ENCODE measurements at places on chromosomes 2 and 18.

DNA sequence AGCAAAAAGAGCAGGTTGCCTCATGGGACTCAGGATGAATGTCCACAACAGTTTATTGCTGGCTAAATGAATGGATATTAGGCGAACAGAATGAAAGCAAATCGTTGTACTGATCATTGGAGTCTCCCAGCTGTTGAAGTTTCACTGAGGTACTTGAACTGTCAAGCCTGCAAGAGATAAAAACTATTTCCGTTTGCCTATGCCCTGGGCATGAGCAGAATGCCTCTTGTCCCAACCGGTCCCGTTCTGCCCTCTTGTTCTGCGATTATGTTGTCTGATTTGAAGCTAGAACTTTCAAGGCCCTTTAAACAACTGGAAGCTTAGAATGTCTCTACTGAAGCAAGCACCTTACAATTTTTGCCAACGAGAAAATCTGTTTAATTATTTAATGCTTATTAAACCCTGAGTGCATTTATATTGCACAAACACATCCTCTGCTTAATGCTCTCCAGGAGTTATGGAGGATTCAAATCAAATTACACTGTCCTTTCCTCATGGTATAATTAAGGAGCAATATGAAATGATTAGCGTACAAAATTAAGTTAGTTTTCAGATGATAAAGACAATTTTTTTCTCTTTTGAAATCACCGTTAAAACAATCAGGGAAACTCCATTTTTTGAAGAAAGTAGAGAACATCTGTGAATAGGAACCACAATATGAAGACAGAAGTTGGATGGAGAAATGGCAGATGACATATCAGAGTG, 17.7 kb downstream of the QPCT start:
- DNase-seq = no peak

DNA sequence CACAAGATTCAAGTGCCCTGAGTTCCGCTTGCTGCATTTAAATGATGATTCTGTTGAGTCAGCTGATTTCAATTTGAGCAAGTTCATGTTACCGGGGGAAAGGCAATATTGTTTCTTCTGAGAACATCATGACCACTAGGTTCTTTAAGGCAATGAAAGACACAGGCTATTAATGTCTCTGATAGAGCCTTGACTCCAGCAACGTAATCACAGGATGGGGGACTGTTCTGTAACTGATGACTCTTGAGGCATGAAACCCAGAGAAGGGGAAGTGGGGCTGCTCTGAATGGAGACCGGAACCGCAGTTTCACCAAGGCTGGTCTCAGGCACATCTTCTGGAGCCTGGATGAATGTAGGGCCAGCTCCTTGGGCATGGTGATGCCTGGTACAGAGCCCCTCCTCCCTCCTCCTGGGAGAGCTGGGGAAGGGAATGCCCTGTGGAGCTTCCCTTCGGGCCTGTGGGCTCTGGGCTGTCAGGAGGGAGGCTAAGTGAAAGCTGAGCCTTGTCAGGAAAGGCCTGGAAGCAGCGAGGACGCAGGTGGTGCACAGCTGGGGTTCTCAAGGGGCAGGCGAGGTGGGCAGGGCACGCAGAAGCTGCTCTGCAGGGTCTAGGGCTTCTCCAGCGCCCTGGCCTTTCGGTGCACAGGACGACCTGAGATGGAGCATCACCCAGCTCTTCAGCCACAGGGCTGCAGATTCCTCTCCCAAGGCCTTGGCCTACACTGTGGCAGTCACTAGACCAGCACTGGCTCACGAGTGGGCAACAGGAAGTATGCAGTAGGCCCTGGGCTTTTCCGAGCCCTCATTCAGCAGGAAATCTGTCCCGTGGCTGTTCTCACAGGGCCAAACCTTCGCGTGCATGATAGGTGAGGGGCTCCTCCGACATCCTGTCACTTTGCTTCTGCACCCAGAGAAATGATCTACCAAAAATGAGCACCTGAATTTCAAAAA, 36.6 kb upstream of the PRLH start:
- no peak for DNase-seq

GRCh38 chr2:232521959-232522622, 1.9 kb downstream of the PRSS56 start:
- peak; percentile 9 for DNase-seq

DNA sequence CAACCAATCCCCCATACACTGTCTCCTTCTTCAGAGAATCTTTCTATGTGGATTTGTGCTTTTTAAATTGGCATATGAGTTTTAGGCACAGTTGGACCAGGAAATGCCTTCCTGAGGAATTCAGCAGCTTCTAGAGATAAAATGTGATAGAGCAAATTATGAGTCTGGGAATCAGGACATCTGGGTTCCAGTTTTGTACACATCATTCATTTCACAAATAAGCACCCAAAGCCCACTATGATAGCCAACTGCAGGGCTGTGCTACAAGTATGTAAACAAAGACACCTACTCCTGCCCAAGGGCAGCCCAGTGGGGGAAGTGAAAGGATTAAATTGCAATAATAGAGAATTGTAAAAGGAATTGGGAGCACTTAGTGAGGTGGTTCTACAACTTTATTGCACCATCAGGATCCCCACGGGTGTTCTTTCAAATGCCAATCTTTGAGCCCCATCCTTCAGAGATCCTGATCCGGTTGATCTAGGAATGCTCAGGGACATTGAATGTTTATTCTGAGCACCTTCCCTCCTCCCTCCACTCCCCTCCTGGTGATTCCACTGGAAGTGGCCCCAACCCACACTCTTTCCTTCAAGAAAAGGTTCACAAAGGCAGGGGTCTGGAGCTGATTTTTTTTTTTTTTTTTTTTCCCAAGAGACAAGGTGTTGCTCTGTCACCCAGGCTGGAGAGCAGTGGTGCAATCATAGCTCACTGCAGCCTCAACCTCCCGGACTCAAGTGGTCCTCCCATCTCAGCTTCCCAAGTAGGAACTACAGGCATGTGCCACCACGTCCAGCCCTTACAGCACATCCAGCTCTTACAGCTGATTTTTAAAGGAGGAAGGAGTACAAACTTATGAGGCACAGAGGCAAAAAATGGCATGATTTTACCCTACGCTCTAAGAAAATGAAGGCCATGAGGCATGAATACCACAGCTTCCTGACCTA, 11.1 kb upstream of the KCMF1 start:
- no peak for DNase-seq

DNA sequence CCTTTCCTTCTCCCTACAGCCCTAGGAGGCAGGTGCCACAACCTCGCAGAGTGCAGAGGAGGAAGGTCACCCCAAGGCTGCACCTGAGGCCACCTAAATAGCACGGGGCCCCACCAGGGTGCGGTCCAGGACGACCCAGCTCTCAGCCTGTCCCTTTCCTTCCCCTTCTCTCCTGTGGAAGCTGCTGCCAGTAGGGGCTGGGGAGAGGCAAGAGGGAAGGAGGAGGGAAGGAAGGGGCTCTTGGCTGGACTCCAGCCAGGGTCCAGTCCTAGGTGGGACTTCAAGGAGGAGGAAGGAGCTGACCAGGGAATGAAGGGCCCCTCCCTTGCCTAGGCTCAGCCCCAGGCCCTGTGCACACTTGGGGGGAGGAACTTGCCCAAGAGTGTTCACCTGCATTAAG, 11.1 kb downstream of the CRACDL start:
- DNase-seq = no peak

- DNase-seq = no peak
Measured at GRCh38 chr2:12737297-12737696, 20.6 kb downstream of the TRIB2 start.

DNA sequence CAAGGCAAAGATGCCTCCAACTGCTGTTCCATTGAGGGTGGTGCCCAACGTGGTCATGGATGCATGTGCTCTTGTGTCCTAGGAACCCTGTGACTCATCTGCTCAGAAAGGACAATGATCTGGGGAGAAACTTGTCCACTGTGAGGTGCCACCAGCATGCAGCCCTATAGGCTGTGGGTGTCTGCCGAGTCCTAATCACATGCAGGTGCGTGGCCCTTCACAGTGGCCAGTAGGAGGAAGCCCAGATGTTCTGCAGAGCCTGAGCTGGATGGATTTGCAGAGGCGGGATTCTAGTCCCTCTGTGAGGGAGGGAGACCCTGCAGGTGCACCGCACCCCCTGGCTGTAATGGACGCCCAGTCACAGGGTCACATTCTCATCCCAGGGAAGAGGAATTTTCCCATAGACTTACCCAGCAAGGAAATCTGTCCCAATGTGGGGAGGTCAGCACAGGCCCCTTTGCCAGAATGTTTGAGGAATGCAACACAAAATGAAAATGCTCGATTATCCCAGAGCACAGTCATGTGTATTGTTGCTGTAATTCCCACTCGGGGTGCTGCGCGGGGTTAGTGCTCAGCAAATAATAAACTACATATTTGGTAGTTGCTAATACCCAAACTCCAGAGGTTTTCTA, 13.9 kb downstream of the GDF7 start:
- no peak for DNase-seq

- DNase-seq = no peak
Measured at GRCh38 chr2:128386066-128386465, 67.4 kb upstream of the HS6ST1 start.

DNA sequence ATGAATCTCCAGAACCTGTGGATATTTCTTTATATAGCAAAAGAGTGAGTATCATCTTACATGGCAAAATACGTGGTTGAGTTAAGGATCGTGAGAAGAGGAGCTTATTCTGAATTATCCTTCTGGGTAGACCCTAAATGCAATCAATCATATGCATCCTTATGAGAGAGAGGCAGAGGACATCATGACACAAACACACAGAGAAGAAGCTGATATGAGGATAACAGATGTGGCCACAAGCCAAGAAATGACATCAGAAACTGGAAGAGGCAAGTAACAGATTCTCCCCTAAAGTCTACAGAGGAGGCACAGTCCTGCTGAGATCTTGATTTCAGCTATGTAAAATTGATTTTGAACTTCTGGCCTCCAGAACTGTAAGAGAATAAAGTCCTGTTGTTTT, 730.2 kb upstream of the ZNF804A start:
- no peak for DNase-seq

DNA sequence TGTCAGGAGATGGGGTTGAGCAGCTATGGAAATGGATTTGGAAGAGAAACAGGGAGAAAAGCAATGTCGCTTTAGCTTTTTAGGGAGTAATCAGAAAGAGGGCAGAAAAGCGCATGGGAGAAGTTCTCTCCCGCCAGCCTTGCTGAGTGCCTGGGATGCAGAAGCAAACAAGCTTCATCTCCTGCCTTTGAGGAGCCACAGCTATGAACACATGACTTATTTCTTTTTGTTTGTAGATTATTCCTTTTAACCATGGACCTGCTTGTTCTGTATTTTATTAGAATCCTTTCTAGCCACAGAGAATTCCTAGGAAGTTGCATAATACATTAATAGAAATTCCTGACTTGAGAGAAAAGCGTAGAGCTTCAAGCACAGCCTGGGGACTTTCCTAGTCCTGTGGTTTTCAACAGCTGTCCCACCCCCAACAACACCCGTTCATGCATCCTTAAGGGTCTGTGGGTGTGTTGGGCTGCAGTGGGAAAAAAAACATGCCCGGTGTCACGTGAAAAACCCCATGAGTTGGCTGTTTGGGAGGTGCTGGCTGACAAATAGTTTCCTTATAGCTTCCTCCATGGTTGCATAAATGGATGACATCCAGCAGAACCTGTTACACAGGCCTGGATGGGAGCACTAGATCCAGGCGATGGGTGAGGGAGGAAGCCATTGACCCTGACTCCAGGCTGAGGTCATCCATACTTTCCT, 14.9 kb downstream of the SLC9A4 start:
- DNase-seq = no peak

- no peak for DNase-seq
Measured at GRCh38 chr2:86042256-86043168, 63.2 kb downstream of the POLR1A start.

- DNase-seq = peak; percentile 6
Measured at GRCh38 chr2:62505750-62506420, at the start of gene TMEM17. Gene TMEM17 (minus strand): TSS chr2:62506195. CDS start chr2:62506129, 66 bp downstream.

GRCh38 chr2:133733901-133734255, 165.6 kb upstream of the NCKAP5 start:
- no peak for DNase-seq

- DNase-seq = no peak
Measured at GRCh38 chr2:144085016-144085415, 434.9 kb downstream of the ZEB2 start.

GRCh38 chr2:205089958-205090357, 544.7 kb downstream of the PARD3B start:
- DNase-seq = no peak

GRCh38 chr2:28424799-28425463, 32.3 kb downstream of the FOSL2 start:
- DNase-seq = no peak

- no peak for DNase-seq
Measured at GRCh38 chr2:62099523-62100175, 96.3 kb upstream of the B3GNT2 start.

DNA sequence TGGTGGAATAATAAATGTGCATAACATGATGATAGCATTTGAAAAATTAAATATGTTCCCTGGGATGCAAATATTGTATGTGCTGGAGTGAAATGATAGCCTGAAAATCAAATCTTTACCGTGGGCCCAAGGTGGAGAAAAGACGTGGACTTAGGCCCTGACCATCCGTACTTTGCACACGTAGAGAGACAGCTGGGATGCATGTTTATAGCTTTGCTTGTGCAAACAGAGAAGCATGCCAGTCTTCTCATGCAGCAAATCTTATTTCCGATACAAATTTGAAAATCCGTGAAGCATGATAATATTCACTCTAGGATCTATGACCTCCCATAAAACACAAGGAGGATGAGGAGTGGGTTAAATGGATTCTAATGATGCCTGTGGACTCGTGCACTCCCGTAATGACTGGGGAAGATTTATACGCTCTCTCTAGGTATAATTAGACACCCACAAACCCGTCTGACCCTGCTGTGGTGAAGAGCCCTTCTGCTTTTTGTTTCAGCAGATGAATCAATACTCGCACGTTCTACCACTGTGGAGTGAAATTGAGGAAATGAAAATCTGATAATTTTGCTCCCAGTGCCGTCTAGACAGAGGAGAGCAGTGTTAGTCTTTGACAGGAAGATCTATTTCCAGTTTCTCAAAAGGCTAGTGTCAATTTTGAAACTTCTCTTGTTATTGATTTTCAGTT, 810.3 kb upstream of the SALL3 start:
- DNase-seq = no peak

GRCh38 chr18:69954719-69955480, 7.2 kb upstream of the CD226 start:
- no peak for DNase-seq

DNA sequence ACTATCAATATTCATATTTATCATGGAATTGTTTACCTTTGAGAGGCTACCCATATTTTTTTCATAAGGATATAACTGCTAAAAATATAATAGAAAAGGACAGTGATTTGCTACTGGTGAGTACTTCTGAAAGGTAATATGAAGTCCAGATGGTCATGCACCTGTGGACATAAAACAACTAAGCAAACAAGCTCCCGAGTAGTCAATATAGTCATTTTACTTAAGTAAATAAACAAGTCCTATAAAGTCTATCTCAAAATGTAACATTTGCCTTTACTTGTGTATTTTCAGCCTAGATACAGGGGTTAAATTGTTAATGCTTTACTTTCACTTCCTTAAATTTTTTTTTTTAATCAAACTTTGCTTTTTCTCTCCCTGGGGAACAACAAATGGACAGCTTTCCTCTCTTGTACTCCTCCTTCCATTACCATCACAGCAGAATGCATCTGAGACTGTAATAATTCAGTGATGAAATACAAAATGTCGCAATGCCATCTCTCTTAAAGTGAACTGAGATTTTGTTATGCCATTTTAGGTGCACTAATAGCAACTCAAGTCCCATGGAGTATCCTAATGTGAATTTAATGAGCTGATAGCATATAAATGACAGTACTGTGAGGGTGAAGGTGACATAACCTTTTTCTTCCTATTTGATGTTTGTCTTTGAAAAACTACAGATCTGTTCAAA, 1325.4 kb upstream of the ZEB2 start:
- DNase-seq = no peak

- no peak for DNase-seq
Measured at GRCh38 chr2:239690651-239691631, 290.1 kb upstream of the HDAC4 start.

GRCh38 chr18:46458472-46458871, 198.5 kb downstream of the LOXHD1 start:
- no peak for DNase-seq

All from stimulated activated CD4-positive, alpha-beta T cell treated with anti-CD3 and anti-CD28 coated beads, TNF-alpha, amount 100 ng/mL, for 1 hour (primary cell).